Fibroblast of pulmonary artery (primary cell): ENCODE measurements at places on chromosomes 4 and X.

DNA sequence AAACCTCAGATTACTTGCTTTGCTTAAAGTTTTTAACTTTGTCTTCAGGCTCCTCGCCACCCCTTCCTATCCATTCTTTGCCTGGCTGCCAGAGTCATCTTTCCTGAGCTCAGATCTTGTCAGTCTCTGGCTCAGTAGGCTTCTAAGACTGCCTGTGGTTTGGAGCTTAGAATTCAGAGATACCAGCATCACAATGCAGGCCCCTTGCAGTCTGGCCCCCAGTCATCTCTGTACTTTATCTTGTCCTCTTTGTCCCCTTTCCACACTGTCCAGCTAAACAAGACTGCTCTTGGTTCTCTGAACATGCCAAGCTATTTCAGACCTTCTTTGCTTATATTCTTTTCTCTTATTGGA, 3.0 kb downstream of the KIAA0232 start:
- DNase-seq: no peak

GRCh38 chr4:110854021-110854678, 231.3 kb upstream of the PITX2 start:
- DNase-seq: peak; percentile 72

DNA sequence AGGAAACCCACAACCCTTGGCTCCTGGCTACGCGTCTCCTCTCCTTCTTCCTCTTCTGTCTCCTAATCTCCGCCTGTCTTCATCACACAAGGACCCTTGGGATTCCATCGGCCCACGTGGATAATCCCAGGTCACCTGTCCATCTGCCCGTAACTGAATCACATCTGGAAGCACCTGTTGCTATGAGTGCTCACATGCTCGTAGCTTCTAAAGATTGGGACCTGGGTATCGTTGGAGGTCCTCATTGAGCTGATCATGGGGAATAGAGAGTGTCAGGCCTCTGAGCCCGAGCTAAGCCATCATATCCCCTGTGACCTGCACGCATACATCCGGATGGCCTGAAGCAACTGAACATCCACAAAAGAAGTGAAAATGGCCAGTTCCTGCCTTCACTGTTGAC, 175.4 kb downstream of the SHOX start:
- DNase-seq: no peak

DNA sequence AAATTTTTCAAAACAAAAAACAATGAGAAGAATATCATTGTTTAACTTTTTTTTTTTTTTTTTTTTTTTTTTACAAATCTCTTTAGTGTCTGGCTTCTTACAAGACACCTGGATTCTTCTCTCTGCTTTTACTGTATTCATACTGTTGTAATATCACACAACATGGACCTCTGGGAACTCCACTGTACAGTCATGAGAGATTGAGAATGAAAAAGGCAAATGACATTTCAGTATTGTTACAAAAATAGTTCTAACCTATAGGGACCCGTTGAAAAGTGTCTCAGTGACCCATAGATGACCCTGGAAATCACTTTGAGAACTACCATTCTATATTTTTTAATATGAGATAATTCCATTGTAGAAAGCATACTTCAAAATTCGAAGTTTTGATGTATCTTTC, 124.4 kb downstream of the SLIT2 start:
- no peak for DNase-seq

- DNase-seq: no peak
Observed at GRCh38 chrX:25897758-25898157, 240.4 kb upstream of the MAGEB18 start.
